ENCODE measurements at places on chromosomes 2 and 18.

- no peak for DNase-seq
Measured at GRCh38 chr2:207107551-207107950, 58.2 kb downstream of the KLF7 start.

DNA sequence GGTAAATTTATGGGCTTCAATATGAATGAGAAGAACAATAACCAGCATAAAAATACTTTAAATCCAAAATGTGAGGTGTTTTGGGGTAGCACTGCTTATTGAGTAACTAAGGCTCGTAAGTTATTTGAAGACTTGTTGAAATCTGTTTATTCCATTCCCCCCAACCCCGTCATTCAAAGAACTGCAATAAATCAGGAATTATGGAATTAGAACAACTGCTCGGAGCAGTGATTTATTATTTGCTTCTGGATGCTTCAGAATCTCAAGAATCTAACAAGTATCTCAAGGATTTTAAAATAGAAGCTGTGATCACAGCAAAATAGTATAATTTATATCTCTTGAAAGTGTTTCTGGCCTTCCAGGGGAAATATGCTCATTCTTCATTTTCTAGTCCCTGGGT lies 86.8 kb downstream of the EML6 start:
- no peak for DNase-seq

DNA sequence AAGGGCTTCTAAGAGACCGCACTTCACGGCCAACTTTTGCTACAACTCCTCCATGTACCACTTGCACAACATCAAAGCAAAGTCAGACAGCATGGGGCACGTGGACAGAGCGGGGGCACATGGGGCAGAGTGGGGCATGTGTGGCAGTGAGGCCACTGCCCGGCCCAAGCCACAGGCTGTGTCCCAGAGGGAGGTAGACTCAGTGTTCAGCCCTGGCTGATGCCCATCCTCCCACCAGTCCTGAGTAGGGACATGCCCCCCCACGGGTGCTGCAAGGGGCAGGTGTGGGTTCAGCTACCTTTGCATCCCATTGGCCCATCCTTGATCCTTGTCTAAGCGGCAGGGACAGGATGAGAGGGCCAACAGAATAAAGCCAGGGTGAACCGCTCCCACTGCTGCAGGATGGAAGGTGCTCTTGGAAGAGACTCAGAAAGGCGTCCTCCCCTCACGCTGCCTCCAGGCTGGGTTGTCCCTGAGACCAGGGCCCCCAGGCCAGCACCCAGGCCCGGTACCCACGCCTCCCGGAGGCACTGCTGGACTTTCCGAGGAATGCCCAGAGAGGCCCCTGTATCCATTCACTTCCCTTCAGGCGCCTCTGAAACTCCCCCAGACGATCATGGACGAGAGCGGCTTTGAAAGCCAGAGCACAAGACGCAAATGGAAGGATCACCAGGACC lies 218.2 kb downstream of the NDUFA10 start:
- no peak for DNase-seq

DNA sequence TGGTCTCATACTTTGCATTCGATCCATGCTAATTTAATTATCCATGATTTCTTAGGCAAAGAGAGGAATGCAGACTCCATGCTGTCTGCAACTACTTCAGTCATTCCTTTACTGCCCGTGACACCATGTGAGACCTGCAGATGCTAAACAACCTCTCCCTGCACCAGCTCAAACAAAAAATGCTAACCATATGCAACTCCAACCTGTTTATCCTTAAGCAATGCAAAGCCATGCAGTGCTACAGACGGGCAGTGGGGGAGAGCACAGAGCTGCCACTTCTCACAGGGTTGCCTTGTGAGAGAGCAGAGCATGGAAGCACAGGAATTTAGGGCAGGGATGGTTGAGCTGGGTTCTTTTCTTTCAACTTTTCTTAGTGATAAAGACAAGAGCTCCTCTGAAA lies 74.9 kb upstream of the KLHL14 start:
- no peak for DNase-seq

DNA sequence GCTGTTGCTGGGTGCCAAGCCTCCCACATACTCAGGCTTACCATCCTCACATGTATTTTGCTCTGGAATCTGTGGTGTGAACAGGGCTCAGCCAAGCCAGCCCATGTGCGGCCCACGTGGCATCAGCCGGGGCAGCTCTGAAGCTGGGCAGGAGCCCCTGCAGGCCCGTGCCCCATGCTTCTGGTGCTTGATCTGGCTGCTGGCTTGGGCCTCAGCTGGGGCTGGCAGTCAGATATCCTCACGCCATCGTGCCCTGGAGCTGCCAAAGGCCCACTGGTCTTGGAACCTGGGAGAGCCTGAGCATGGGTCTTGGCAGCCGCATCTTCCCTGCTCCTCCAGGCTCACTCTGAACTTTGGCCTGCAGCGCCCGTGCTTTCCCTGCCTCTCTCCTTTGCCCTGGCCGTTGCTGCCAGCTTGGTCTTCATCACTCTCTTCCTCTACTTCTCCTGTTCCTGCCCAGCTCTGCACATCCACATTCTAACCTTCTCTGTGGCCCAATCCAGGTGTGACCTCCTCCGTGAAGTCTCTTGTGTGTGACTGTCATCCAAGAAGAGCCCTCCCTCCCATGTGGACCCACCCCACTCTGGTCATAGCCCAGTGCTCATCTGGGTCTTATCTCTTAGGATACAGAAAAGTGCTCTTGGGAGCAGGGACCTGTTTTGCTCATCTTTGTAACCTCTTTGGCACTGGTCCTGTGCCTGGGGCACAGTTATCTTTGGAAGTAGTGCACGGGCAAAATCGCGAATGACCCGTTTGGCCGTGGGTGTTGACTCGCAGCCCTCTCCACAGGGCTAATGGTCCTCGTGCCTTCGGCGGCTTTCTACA lies 116.1 kb downstream of the RNF144A start:
- DNase-seq: no peak

- DNase-seq: no peak
Measured at GRCh38 chr18:5941890-5942289, 46.6 kb upstream of the TMEM200C start.

DNA sequence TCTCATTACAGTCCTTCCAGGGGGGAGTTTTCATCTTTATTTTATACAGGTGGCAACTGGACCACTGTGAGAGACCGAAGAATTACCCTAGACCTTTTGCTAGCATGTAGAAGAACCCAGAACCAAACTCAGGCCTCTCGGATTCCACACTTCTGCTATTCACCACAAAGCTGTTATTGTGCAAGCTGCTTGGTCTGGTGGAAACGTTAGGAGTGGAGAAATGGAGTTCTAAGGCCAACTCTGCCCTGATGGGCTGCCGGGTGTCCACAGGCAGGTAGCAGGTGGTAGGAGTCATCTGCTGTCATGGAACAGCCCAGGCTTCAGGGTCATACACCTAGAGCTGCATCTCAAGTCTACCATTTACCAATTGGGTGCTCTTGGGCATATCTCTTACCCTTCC lies 218.8 kb downstream of the BCL11A start:
- DNase-seq: no peak

DNA sequence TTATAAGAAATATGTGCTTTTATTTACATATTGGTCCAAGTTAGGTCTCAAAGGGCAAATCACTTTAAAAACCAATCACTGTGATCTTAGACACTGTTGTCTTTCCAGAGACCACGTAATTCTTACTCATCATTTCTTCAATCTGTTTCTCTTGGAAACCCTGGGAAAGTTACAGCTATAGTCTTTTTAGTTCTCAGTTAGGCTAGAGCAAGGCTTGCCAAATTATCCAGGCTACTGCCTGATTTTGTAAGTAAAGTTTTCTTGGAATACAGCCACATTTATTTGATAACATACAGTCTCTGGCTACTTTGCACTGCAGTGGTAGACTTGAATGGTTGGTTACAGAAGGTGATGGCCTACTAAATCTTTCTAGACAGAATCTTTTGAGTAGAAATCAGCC lies 106.0 kb downstream of the KIAA1328 start:
- DNase-seq: no peak

GRCh38 chr2:95388091-95388692 lies 14.3 kb upstream of the FAHD2A start:
- DNase-seq: no peak

DNA sequence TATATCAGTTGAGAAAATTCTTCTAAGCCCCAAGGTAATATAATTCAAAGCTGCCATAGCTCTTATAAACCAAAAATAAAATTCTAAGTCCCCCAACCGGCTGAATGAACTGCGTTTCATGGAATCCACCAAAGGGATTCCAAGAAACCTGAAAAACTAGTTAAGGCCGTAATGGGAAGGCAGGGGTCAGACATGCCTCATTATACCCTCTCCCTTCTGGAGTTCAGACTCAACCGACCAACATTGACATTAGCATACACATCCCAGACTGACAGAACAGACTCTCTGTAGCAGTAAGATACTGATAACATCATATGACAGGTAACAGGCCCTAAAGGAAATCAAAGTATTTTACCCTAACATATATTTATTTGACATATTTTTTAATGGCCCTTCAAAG lies 31.4 kb upstream of the PHLPP1 start:
- no peak for DNase-seq

DNA sequence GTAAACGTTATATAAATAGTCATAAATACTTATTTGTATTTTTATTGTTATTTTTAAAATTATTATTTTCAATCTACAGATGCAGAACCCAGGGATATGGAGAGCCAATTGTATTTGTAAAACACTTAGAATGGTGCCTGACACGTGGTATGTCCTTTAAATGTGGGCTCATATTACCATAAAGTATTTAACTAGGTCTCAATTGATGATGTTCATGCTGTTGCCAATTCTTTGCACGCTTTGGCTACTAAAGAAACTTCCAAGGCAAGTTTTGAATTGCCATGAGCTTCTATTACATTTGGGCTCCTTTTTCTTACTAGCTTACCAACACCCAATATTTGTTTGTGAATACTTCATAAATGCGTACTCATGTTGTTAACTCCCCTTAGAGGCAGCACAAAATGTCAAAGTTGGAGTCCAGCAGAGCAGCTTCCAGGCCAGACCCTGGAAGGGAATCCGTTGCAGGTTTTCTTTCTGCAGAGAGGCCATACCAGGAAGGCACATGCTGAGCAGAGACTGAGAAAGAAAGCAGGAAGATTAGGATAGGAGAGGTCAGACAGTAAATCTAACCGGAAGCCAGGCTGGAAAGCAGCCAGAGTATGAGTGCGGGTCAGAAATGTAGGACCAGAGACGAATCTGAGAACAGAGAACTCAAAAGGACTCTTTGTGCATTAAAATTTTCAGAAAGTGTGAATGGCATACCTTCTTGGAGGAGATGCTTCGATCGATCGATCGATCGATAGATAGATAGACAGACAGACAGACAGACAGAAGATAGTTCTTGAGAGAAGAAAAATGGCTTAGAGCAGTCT lies 4.2 kb upstream of the NOSTRIN start:
- DNase-seq: no peak

- no peak for DNase-seq
Measured at GRCh38 chr2:19104503-19104902, 253.9 kb downstream of the OSR1 start.

DNA sequence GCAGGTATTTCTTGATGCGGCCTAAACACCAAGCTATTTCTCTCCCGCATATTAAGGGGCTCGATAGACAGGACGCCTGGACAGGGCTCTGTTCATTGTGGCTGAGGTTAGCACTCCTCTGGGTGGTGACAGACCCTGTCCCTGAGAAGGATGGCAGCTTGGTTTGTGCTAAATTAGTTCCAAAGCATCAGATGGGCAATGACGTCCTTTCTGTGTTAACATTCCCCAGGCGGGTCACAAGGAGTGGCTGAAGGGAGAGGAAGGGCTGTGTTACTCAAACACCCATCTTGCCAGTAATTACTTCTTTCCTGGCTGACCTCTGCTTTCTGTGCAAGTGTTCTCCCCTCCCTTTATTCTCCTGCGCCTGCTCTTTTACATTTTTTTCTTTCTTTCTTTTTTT lies 75.0 kb downstream of the TMEM247 start:
- DNase-seq: no peak

DNA sequence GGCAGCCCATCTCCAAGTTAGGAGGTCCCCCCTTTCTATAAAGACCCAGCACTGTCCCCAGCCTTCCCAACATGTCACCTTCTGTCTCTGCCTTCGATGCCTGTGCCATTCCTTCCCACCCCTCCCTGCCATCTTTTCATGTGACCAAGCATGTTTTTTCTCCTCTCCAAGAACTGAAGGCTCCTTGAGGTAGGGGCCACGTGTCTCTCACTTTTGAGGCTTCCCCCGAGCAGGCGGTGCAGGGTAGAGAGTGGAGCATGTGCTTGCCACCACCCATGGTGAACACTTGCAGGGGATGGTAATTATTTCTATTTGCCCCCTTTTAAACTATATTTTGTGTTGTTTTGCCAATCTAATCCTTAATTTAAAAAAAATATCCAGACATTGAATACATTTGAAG lies 168.4 kb downstream of the ACKR3 start:
- DNase-seq: no peak

GRCh38 chr2:42977270-42978174 lies 185.1 kb upstream of the HAAO start:
- DNase-seq: no peak

- DNase-seq: no peak
Measured at GRCh38 chr2:12728221-12728777, 11.6 kb downstream of the TRIB2 start.

GRCh38 chr2:143482316-143482715 lies 353.1 kb downstream of the ARHGAP15 start:
- DNase-seq: no peak

DNA sequence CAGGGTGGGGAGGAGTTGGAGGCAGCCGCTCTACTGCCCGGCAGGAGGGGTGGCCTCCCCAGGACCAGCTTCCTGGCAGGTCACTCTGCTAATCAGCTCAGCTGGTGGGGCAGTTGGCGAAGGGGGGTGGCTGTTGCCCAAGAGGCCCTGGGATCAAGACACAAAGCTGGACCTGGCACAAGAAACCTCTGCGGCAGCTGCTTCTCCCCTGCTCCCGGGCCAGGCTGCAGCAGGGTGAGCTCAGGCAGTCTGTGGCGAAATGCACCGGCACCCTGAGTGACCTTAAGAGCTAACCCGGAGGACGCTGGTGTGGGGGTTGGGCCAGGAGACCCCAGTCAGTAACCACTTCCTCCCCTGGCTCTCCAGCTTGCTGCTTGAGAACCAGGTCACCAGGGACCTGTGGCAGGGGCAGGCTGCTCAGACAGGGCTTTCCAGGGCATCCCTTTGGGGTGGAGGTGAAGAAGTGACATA lies 31.1 kb downstream of the TOGARAM2 start:
- no peak for DNase-seq

DNA sequence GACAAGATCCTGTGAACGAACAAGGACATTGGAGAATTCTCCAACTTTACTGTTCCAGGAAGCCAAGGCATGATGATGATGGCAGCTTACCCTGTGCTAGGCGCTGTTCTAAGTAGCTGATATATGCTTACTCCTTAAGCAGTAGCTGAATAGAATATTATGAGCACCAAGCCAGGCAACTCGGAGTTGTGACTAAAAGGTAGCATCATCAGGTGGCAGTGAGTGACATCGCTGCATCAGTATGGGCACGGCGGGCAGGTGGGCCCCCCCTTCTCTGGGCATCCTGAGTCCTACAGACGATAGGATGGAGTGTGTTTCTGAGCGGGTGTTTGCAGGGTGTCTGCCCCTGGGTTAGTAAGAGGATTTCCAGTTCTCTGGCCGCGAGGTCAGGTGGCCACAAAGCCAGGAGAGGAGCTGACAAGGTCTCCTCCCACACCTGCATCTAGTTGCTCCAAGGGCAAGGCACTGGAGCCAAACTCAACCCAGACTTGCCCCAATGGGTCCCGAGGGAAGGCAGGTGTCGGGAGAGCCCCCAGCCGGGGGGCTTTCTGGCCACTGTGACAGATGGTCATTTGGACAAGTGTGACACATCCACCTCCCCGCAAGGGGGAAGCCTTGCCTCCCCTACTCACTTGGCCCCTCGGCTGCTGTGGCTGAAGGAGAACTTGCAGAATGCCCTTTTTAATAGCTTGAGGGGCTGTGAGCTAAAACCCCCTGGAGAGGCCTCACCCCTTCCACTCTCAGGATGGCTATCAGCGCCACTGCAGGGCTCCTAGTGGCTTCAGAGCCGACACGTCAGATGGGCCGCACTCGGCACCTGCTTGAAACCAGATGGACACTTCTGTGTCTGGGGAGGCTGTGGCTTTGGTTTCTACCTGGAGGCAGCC lies 55.5 kb downstream of the CRACDL start:
- no peak for DNase-seq

Data from GOT3 (cell line).